ENCODE measurements at places on chromosomes 6 and 20. TPM values are rescaled to one million over a fixed set of nuclear protein-coding genes. Genes with fewer than 3 reads are reported as not detected.

The HCK gene
- 0.13 TPM for total RNA-seq

The SLA2 gene
- total RNA-seq: not detected

The ELOVL2 gene
- under 0.01 TPM for total RNA-seq

The AP5S1 gene
- total RNA-seq: 12.4 TPM

The CPNE5 gene
- not detected for total RNA-seq

The ASIP gene
- not detected for total RNA-seq

Measured in bronchial epithelial cell (primary cell).